GM12892 (cell line): ENCODE measurements at places on chromosomes 6 and 20.

DNA sequence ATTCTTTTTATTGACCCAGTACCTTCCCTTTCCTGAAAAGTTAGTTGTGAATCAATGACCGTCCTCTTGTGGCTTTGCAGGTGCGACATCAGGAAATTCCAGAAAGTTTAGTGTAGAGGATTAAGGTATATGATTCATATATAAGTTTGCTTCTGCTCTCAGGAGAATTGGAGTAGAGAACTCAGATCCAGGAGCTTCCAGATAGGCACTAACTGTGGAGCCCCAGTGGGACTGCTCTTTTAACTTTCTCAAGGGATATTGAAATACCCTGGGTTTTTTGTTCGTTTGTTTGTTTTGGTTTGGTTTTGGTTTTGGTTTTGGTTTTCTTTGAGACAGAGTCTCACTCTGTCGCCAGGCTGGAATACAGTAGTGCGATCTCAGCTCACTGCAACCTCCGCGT is 9.5 kb downstream of the TAAR2 start:
- DNase-seq = no peak

DNA sequence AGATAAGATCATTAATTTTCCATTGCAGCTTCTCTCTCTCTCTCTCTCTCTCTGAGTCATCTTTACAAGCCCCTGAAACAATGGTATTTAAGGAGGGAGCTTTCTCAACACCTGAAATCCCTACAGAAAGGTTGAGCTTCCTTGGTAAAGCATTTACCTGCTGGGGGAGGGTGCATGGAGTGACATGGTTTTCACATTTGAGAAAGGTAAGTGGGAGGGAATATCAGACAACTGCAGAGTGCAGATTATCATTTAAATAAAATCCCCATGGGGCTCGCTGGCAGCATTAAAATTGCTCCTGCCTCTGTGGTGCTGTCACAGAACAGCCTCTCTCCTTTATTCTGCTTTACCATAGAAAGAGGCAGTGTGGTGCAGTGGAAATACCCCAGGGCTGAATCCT is 10.3 kb upstream of the PDYN start:
- DNase-seq = no peak

DNA sequence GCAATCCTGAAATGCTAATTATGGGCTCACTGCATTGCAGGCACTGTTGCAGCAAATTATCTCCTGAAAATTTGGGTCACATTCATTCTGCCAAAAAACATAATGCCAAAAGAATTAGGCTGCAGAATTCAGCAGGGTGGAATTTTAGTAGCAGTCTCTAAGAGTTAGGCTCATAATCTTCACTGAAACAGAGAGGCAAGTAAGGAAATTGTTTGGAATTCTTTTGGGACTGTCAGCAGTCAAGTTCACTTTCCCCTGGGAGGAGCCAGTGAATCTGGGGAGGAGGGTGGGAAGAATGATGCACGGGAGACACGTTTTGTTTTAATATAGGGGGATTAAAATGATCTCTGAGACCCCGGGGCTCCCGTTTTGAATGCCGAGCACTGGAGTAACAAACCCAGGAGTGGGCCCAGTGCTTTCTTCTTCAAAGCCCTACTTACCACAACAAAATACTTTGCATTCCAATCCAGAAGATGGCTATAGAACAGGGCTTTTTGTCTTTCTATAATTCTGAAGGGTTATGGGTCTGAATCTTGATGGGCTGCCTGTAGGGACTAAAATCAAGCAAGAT is 44.7 kb downstream of the SOBP start:
- DNase-seq = no peak

DNA sequence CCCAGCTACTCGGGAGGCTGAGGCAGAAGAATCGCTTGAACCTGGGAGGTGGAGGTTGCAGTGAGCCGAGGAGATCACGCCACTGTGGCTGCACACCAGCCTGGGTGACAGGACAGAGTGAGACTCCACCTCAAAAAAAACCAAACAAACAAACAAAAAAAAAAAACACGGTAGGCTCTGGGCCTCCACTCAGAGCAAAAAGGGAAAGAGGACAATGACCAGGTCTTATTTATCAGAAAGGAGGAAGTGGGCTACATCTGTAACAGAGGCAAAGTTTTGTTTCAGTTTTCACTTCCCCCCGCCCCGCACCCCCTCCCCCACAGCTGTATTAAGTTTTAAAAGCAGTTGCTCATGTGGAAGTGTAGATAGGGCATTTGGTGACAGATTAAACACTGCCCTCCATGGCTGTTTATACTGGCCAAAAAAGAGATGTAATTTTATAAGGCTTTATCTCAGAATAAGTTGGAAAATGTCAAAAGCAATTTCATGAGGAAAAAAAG is 114.6 kb downstream of the RCAN2 start:
- peak; percentile 12 for DNase-seq

GRCh38 chr6:84764332-84765049 is at the start of gene TBX18:
TSS of gene TBX18 (minus strand) at chr6:84764598. CDS start at chr6:84764181, 417 bp downstream.
- no peak for DNase-seq

GRCh38 chr6:156098839-156099238 is 643.2 kb upstream of the NOX3 start:
- DNase-seq = no peak

GRCh38 chr6:84554074-84554473 is 210.3 kb downstream of the TBX18 start:
- no peak for DNase-seq

- DNase-seq = no peak
Observed at GRCh38 chr6:122903266-122903915, 92.6 kb upstream of the CLVS2 start.

- DNase-seq = no peak
Observed at GRCh38 chr6:14518515-14519217, 401.1 kb downstream of the CD83 start.

DNA sequence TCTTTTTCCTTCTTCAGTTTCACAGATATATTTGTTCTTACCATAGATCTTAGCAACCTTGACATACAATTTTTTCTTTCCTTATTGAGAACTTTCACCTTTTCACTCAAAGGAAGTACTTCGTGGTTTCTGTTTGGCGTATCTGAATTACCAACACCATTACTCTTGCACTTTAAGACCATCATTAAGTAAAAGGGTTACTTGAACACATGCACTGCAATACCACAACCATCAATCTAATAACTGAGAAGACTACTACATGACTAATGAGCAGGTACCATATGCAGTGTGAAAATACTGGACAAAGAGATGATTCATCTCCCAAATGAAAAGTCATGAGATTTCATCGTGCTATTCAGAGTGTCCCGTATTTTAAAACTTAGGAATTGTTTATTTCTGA is 21.7 kb upstream of the SENP6 start:
- no peak for DNase-seq

DNA sequence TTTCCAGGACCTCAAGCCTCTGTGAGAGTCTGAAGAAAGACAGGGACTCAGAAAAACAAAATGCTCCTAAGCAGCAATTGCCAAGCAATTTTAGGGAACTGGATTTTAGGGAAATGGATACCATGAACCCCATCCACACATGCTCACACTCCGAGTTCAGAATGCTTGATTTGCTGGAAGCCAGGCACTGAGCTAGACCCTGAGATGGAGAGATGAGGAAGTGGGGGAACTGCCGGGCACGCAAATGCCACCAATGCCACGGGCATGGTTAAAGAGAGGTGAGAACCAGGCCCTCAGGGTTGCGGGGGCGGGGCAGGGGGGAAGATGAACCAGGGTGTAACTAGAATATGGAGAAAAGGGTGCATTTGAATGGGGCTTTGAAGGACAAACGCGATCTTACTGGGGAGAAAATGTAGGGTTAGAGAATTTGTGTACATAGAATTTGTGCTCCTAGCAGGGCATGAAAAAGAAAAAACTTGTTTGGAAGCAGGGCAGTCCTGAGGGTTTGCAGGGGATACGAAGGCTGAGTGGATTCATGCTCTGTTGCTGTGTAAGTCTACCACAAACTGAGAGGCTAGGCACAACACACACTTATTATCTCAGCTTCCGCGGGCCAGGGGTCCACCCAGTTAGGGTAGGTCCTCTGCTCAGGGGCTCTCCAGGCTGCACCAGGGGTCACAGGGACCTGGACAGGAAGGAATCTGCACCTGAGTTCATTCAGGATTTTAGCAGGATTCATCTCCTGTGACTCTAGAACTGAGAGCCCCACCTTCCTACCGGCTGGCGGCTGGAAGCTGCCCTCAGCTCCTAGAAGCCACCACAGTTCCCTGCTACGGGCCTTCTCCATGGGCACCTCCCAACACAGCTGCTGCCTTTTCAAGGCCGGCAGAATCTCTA is 108.0 kb downstream of the SNX5 start:
- no peak for DNase-seq

DNA sequence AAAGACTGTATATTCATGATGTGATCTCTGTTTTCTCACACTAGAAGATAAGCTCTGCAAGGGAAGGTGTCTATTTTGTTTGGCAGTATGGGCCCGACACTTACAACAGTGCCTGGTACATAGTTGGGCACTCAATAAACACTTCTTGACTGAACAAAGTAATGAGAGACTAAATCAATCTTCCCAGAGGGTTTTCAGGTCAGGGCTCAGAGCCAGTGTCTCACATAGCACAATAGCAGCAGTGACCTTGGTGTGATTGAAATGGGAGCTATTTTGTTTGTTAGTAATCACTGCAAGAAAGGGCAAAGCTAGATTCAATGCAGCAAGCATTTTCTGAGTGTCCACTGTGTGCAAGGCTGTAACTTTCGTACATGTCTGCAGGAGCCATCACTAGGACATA is 26.4 kb upstream of the GCM1 start:
- no peak for DNase-seq

- no peak for DNase-seq
Observed at GRCh38 chr20:3698591-3699001, 13.8 kb downstream of the SIGLEC1 start.

DNA sequence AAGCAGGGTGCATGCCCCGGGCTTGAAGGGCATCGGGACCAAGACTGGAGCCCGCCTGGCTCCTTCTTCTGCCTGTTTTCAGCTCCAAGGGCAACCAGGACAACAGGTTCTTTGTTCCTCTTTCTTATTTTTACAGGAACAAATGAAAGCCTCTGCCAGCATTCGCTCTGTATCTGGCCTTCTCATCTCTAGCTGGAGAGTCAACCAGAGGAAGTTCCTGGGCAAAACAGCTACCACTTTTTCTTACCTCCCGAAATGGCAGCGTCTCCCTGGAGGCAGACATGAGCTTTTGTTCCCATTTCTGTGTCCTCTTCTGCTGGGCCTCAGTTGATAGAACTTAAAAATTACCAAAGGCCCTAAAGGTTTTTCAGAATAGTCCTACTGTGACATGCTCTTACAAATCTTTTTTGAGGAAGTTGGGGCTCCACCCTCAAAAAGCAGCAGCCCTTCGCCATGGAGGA is 74.1 kb upstream of the NAA20 start:
- no peak for DNase-seq

DNA sequence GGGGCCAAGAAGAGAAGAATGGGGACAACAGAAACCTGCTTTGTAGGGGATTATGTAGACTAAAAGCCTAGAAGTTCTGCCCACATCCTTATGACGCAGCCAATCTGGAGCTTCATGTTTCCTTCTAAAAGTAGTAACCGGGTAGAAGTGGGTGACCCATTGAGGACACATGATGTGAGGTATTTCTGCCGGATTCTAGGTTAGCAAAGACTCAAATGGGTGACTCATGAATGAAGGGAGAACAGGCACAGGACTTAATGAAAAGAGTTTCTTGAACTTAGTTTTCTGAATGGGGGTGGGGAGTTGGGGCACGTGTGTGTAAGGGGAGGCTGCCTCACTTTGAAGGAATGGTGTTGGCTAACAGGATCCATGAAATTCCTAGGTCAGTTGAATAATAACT is 68.8 kb downstream of the CDS2 start:
- no peak for DNase-seq

GRCh38 chr6:56958481-56958880 is 3.6 kb downstream of the BEND6 start:
- no peak for DNase-seq

- DNase-seq = no peak
Observed at GRCh38 chr6:414447-414846, 22.9 kb downstream of the IRF4 start.

GRCh38 chr20:36541227-36541767 is at the start of gene MYL9:
TSS of gene MYL9 (plus strand) at chr20:36541519. CDS start at chr20:36544885, 3,366 bp downstream.
- peak; percentile 67 for DNase-seq

- no peak for DNase-seq
Observed at GRCh38 chr20:9510911-9511310, 3.5 kb upstream of the LAMP5 start.

DNA sequence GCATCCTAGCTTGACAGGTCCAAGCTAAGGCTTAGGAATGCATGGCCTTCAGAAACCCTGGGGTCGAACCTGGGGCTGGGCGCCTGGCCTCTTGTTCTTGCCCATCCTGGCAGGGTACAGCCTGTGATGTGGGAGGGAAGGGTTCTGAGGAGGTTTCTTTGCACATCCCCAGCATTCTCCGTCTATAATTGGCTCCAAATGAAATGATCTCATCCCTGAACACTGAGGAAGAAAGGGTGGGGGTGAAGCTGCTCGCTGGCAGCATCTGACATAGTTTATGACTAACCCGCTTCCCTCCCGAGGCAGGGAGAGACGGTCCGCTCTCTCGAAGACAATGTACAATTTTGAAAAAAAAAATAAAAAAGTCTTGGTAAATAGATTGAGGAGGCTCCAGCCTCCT is 67.1 kb upstream of the ZNFX1 start:
- no peak for DNase-seq

DNA sequence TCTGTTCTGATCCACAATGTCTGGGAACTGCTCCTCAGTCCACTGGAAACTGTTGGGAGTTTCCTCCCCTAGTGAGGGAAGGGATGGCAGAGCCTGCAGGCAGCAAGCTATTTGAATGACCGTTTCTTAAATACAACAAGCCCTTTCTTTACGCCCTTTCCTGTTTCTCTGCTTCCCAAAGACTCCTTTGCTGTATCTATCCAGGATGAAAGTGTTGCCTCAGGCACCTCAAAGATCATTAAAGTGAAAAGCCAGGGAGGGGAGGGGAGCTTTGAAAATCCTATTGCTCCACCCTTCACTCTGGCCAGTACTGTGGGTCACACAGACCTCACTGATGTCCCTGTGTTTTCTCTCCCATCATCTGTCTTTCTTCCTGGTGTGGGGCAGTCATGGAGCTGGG is 213.1 kb downstream of the RNF144B start:
- no peak for DNase-seq

DNA sequence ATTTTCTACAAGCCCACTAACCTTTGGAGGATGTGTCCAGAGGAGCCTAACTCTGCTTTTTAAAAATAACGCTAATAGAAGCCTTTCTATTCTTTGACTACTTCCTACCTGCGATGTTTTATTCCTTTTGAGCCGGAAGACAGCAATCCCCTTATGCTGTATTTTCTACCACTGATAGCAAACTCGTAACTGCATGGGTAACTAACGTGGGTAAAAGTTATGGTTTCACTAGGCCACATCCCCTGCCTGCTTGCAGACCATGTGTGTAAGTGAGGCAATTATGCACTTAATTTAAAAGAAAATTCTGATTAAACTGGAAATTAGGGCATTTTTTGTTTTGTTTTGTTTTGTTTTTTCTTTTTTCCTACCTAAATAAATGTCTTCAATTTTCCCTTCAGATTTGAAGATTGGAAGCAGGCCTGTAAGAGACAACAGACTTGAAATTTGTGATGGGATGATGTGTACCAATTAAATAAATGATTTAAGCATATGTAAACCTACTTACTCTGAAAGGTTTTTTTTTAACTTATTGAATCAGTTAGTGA is 931 bp downstream of the UFL1 start:
- no peak for DNase-seq
